NCI-H1417 (cell line): ENCODE measurements at places on chromosomes 3 and 15.
A peak's percentile ranks its signal among the peaks of the same experiment; 100 is the strongest.

DNA sequence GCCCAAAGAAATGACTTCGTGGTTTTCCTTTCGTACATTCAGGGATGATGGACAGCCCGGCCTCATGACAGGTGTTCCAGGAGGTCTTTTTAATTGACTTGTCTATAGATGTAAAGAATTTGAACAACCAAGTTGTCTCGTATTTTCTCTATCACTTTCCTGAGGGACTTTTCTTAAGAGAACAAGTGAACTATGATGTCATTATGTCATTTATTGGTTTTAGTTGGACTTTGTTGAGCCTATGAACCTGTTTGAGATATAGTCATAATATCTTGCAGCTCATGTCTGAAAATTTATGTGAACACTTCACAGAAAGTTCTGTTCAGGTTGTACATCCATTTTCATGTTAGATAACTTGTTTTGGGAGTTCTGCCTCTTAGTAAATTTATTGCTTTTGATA lies 89.2 kb downstream of the RBMS3 start:
- DNase-seq: no peak

DNA sequence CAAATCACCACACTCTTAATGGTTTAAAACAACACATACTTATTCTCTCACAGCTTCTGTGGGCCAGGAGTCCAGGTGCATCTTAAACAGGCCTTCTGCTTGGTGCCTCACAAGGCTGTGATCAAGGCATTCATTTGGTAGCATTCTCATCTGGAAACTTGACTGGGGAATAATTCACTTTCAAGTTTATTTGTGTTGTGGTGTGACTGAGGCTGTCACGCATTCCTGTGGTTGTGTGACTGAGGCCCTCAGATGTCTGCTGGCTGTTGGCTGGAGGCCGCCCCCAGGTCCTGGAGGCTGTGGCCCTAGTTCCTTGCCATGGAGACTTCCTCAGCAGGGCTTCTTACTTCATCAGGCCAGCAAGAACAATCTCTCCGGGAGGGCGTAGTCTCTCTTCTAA lies 16.9 kb upstream of the FAM3D start:
- DNase-seq: no peak

DNA sequence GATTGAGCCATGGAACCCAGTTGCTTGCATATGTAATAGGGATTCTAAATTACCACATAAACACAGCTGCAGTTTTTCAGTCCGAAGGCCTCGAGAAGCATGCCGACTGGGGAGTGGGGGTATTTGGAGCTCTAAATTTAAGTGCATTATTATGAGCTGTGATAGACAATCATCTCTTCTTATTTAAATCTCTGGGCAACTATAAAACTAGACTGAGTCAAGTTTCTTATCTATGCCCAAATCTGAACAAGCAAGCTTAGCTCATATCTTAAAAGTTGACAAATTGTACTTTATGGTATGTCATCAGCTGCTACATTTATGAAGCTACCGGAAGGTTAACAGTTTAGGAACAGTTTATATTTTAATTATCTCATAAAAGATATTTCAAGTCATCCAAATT lies 19.5 kb upstream of the THRB start:
- no peak for DNase-seq

- DNase-seq: no peak
These were observed 1012.2 kb upstream of the CADM2 start for GRCh38 chr3:83946554-83946953.

DNA sequence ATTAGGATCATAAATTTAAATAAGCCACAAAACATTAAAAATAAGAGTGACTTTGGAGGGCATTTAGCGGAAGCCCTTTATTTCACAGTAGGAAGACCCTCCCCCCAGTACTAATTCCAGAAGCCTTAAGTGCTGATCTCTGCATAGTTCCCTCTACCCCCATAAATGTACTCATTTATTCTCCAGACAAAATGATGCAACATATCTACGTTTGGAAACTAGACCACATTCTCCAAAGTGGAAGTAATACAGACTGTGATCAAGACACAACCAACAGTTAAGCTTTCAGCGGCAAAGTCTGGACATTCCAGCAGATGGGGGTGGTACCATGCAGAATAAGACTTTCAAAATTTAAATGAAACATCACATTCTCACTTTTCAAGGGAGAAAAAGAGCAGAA lies 44.8 kb upstream of the RPS17 start:
- no peak for DNase-seq

DNA sequence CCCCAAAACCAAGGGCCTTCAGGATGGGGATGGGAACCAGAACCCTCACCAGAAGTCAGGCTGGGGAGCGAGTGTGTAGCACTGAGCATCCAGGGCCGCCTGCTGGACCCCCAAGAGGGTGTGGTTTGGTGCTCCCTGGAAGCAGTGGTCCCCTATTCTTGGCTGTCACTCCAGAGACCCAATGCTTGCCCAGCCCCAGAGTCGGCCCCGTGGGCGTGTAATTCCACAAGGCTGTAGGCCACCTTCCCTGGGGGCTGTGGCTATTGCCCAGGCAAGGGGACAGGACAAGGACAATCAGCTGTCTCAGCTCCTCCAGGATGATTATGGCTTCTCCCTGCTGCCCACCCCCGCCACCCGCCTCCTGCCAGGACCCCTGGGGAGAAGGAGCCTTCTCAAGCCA lies 14.5 kb downstream of the IGDCC3 start:
- no peak for DNase-seq

- DNase-seq: no peak
These were observed 116.6 kb upstream of the TLE3 start for GRCh38 chr15:70214276-70214675.

DNA sequence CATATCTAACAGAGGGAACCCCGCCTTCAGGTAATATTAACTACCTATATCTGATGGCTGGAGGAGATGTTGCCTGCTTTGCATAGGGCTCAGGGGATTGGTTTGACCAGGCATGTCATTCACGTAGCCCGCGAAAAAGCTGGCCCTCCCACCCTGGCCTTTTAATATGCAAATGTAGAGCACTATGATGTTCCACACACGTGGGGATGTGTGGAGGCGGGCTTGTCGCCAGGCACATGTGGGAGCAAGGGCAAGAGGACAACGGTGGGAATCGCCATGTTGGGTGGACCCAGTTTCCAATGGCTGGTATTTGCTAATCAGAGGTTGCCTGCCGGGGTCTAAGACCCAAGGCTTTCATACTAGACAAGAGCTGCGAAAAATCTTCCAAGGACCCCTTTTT lies 469.8 kb downstream of the ZPLD1 start:
- DNase-seq: no peak

GRCh38 chr3:18901571-18901970 lies 246.7 kb upstream of the KCNH8 start:
- no peak for DNase-seq

- no peak for DNase-seq
These were observed 64.5 kb upstream of the SMAD3 start for GRCh38 chr15:67000896-67001295.

DNA sequence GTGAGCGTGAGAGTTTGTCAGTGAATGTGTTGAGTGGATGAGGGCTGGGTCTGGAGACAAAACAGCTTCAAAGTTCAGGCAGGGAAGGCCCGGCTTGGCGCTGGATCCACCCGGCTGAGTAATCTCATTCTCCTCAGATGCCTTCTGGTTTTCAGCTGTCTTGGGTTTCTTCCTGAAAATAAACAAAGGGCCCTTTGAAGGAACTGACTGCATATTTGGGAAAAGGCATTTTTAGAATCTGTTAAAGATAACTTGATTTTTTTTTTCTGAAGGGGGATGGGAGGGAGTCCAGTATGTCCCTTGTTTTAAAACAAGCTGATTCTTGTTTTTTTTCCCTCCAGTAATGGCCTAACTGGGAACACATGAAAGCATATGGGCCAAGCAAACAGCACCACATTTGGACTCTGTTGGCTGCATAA lies 86.4 kb downstream of the TIGIT start:
- no peak for DNase-seq

GRCh38 chr3:145015253-145015652 lies 1043.6 kb downstream of the DIPK2A start:
- no peak for DNase-seq

DNA sequence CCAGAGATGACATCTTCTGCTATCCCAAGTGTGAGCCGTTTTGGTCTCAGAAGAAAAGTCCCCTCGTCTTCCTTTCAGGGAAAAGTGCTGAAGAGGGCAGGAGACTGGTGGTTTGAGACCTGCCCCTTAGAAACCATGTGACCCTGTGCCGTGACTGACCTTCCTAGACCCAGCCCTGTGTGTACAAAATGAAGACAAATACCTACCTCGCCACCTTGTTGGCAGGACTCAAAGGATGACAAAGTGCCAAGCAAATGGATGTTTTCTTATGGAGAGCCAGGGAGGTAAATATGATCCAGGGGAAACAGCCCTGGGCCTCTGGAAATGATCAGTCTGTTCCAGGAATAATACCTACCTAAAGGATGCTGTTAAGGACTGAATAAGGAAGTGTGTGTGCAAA lies 41.3 kb downstream of the FAM174B start:
- no peak for DNase-seq

GRCh38 chr3:152056987-152057386 lies 183.5 kb downstream of the SUCNR1 start:
- no peak for DNase-seq

- no peak for DNase-seq
These were observed 191.1 kb downstream of the PLCH1 start for GRCh38 chr3:155553780-155554179.

- no peak for DNase-seq
These were observed 61.4 kb downstream of the TTBK2 start for GRCh38 chr15:42858999-42859789.

- no peak for DNase-seq
These were observed 717.4 kb downstream of the SI start for GRCh38 chr3:164360738-164361406.

GRCh38 chr3:165466856-165467255 lies 270.7 kb upstream of the SLITRK3 start:
- DNase-seq: no peak

- DNase-seq: peak; percentile 62
These were observed 541 bp downstream of the RPS27L start for GRCh38 chr15:63156755-63157117.

GRCh38 chr15:27757052-27757451 lies 342.1 kb downstream of the OCA2 start:
- DNase-seq: peak; percentile 36

DNA sequence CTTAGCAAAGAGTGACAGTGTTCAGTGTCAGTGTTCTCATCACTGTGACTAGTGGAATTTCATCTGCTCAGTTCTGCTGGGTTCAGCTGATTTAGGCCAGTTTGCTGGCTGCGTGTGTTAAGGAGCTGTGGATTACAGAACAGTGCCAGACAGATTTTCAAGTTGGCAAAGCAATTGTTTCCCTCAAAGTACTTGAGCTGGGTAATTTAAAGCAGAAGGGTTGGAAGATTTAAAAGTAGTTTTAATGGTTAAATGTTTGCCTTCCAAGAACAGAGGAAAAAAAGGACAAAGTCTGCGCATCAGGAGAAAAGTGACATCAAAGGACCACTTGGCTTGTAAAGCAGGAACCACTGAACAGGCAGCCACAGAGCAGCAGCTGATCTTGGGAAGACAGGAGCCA lies 8.7 kb downstream of the ESYT3 start:
- DNase-seq: no peak

DNA sequence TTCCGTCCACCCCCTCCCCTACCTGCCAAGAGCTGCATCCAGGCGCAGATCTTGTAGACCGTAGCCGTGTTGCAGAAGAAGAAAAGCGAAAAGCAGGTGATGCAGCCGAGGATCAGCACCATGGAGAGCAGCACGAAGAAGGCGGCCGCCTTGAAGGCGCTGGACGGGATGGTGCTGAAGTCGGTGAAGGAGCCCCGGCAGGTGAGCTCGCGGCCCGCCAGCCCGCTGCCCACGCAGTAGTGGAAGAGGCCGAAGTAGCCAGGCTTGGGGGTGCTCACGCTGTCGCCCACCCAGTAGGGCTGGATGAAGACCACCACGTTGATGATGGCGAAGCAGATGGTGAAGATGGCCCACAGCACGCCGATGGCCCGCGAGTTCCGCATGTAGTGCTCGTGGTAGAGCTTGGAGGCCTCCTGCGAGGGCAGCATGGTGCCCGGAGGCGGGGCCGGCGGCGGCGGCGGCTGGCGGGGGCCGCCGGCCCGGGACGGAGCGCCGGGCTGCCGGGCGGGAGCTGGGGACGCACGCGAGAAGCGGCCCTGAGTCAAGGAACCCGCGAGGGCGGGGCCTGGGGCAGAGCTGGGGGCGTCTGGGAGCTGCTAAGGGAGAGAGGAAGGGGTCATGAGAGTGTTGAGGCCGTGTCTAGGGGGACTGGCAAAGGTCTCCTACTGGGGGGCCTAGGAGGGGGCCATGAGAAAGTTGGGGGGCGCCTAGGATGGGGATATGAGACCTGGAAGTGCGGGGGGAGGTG lies 1.2 kb downstream of the LHFPL4 start:
- DNase-seq: peak; percentile 10

- DNase-seq: no peak
These were observed 235.3 kb upstream of the GOLIM4 start for GRCh38 chr3:168330983-168331382.

DNA sequence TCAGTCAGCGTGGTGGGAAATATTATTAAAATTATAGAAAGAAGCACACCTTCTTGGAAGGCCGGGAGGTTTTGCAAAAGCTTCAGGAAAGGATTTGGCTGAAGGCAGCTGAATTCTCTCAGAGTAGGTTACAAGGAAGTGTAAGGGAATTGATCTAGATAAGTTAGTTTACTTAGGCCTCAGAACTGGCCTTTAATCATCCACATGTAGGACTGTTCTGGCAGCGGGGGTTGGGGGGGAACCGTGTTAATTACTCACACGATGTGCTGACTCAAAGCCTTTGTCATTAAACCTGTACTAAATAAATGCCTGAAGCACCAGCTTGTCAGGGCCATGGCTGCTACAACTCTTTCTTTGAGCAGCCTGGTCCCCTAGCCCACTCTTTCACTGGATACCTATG lies 12.8 kb downstream of the ASB14 start:
- no peak for DNase-seq

GRCh38 chr15:40084650-40085049 lies 24.0 kb downstream of the BMF start:
- DNase-seq: no peak

- no peak for DNase-seq
These were observed 228 bp upstream of the H1-8 start for GRCh38 chr3:129542747-129543146.

DNA sequence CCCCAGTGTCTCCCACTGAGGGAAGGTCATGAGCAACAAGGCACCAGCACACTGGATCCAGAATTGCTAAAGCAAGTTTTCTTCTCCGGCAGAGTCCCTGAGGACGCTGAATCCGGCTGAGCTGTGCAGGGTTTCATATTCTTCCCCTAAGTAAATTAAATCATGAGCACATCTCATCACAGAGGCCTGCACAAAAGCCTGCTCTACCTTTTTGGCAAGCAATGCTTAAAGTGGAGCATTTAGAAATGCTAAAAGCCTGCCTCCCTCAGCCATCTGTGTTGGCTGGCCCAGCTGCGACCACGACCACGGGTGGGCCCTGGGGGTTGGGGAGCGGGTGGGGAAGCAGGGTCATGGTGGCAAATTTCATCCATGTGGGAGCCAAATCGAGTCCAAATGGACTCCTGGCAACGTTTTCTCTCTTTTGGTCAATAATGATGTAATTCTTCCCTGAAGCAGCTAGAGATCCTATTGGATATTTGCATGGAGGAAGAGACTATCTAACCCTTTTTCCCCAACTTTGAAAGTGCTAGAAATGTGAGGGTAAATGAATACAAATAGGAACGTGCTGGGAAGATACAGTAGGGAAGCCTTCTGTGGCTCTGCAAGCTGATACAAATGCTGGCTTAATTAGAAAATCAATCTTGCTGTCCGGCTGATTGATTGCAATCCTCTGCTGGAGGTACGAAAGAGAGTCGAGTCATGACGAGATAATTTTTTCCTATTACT lies 532.8 kb upstream of the TBL1XR1 start:
- no peak for DNase-seq
